ENCODE measurements at places on chromosomes 2 and 18. TPM values are rescaled to one million over a fixed set of nuclear protein-coding genes. Genes with fewer than 3 reads are reported as not detected.

The TMEM247 gene
- not detected for polyA plus RNA-seq

The ACKR3 gene
- 25.3 TPM for polyA plus RNA-seq

The DPP4 gene
- polyA plus RNA-seq: 24.2 TPM

The NIF3L1 gene
- 22.3 TPM for polyA plus RNA-seq

The KDSR gene
- 28.0 TPM for polyA plus RNA-seq

The ATOH8 gene
- 13.7 TPM for polyA plus RNA-seq

The IL1A gene
- polyA plus RNA-seq: not detected

The SCG2 gene
- polyA plus RNA-seq: not detected

The LIPG gene
- 4.6 TPM for polyA plus RNA-seq

The IGFBP5 gene
- polyA plus RNA-seq: 391 TPM

The NCKAP5 gene
- 6.7 TPM for polyA plus RNA-seq

The COL4A3 gene
- polyA plus RNA-seq: 0.03 TPM

The CKAP2L gene
- polyA plus RNA-seq: 9.9 TPM

The SRD5A2 gene
- polyA plus RNA-seq: not detected

The REG3A gene
- not detected for polyA plus RNA-seq

The ARHGAP15 gene
- polyA plus RNA-seq: 6.7 TPM

The ANO7 gene
- 0.67 TPM for polyA plus RNA-seq

The NAPG gene
- polyA plus RNA-seq: 15.2 TPM

The LCT gene
- polyA plus RNA-seq: not detected

The ICOS gene
- not detected for polyA plus RNA-seq

The UGT1A10 gene
- not detected for polyA plus RNA-seq

The LMAN1 gene
- 84.6 TPM for polyA plus RNA-seq

The MZT2B gene
- polyA plus RNA-seq: 104 TPM

The RGPD3 gene
- not detected for polyA plus RNA-seq

The ITGB6 gene
- 71.6 TPM for polyA plus RNA-seq

The GKN2 gene
- not detected for polyA plus RNA-seq

The VWA3B gene
- polyA plus RNA-seq: 0.30 TPM

The ZNF236 gene
- polyA plus RNA-seq: 6.8 TPM

The NUP35 gene
- polyA plus RNA-seq: 13.3 TPM

The TTC32 gene
- polyA plus RNA-seq: 19.5 TPM

The PMAIP1 gene
- polyA plus RNA-seq: 32.3 TPM

The TRIM43B gene
- not detected for polyA plus RNA-seq

The SP5 gene
- polyA plus RNA-seq: 6.2 TPM

The HDHD2 gene
- polyA plus RNA-seq: 17.4 TPM

The MARCHF4 gene
- polyA plus RNA-seq: 0.12 TPM

The MERTK gene
- polyA plus RNA-seq: 4.6 TPM

The BUB1 gene
- polyA plus RNA-seq: 9.0 TPM

The CNNM3 gene
- polyA plus RNA-seq: 13.5 TPM

The SGPP2 gene
- polyA plus RNA-seq: 1.4 TPM

The TBR1 gene
- polyA plus RNA-seq: 0.03 TPM

The SPATA3 gene
- polyA plus RNA-seq: not detected

The EFEMP1 gene
- polyA plus RNA-seq: 38.5 TPM

The OTOS gene
- not detected for polyA plus RNA-seq
